Caki2 (cell line): ENCODE measurements at places on chromosomes 3 and 15. TPM values are rescaled to one million over a fixed set of nuclear protein-coding genes. Genes with fewer than 3 reads are reported as not detected.

The FAM43A gene
- total RNA-seq: 2.9 and 7.5 TPM in 2 replicates

The SLC28A1 gene
- total RNA-seq: not detected in 2 replicates

The RASGRP1 gene
- 0.30 and 2.5 TPM in 2 replicates for total RNA-seq

DNA sequence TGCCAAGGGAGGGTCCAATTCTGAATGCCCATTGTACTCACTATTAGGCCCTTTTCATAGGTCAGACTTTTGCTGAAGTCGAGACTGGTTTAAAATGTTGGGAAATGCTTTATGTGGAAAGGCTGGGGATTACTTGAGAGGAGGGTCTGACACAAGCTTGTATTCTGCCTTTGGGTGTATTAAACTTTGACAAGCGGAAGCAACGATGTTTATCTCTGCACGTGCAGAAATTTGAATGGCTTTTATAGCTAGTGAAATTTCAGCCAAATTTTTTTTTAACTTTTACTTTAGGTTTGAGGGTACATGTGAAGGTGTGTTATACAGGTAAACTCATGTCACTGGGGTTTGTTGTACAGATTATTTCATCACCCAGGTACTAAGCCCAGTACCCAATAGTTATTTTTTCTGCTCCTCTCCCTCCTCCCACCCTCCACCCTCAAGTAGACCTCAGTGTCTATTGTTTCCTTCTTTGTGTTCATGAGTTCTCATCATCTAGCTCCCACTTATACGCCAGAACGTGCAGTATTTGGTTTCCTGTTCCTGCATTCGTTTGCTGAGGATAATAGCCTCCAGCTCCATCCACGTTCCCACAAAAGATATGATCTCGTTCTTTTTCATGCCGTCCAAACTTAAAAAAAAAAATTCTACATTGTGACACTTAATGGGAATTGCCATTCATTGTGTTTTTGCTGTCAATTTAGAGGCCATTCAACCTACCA is 223.0 kb upstream of the BHLHE40 start:
- DNase-seq: no peak
